ENCODE measurements at places on chromosomes 4 and X. TPM values are rescaled to one million over a fixed set of nuclear protein-coding genes. Genes with fewer than 3 reads are reported as not detected.

DNA sequence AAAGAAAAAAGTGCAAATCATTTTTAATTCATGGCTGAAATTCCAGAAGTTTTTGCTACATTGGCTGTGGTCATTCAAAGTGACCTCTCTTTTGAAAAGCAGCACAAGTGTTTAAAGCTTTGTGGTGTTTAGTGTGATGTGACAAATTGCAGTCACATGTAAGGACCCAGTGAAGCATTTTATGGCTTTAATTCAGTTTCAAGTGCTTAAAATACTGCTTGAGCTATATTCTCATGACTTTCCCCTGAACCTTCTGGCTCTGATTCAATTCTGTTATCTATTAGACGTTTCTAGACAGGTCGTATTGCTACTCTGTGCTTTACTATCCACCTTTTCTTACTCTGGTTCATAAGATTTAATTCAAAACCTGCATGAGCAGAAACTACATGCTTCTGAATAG lies 105.8 kb downstream of the FAT4 start:
- no peak for DNase-seq

- DNase-seq, result no peak
Measured at GRCh38 chr4:27789773-27790172, 929.1 kb downstream of the STIM2 start.

DNA sequence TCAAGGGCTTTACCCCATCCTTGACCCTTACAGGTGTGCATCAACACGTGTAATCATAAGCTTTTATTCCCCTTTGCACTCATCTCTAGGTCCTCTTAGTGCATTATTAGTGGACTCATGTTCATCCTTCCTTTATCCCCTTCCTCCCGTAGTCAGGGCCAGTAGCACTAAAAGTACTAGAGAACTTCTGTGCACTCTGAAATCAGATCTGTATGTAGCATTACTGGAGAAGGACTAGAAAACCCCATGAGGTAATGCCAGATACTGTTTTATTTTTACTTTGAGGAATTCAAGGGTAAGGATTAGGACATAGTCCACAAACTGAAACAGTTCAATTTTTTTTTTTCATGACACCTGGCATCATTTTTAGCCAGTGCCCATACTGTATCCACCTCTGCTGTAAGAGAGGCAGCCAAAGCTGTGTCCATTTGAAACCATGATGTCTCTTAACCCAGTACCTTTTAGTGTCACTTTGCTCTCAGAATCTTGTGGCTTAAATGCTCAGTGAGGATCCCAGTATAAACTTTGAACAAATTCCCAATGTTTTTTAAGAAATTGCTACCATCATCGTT lies 134.7 kb downstream of the FNIP2 start:
- DNase-seq, result no peak

DNA sequence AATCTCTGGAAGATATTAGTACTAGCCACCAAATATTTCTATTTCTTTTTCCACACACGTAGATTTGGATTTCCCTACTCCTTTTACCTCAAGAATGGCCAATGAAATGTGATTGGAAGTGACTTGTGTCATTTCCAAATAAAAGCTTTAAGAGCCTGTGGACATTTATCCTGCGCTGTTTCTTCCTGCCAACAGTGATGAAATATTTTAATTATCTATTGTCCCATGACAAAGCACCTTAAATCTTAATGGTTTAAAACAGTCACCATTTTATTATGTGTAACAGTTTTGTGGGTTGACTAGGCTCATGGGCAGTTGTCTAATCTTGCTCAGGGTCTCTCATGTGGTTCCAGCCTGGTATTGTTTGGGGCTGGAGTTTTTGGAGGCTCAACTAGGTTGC lies 3.5 kb upstream of the PGRMC2 start:
- DNase-seq, result no peak

- DNase-seq, result no peak
Measured at GRCh38 chr4:130534651-130535050, 1438.7 kb downstream of the C4orf33 start.

GRCh38 chrX:131063613-131064012 lies 5.5 kb downstream of the ARHGAP36 start:
- DNase-seq, result no peak

GRCh38 chr4:74262522-74262921 lies 45.7 kb upstream of the EPGN start:
- DNase-seq, result no peak

DNA sequence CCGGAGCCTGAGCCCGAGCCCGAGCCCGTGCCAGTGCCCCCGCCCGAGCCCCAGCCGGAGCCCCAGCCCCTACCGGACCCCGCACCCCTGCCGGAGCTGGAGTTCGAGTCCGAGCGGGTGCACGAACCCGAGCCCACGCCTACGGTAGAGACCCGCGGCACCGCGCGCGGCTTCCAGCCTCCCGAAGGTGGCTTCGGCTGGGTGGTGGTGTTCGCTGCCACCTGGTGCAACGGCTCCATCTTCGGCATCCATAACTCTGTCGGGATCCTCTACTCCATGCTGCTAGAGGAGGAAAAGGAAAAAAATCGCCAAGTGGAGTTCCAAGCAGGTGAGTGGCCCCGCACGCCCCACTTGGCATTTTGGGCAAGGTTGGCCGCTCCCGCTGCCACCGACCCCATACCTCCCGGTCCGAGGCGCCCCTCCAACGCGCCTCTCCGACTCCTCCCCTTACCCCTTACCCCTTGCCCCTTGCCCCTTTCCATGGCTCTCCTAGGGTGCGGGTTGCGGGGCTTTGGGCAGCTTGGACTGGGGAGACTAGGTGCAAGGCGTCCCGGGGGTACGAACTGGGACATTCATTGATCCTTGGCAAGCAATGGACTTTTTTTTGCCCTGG lies 553 bp downstream of the SLC16A2 start:
- DNase-seq, result no peak

DNA sequence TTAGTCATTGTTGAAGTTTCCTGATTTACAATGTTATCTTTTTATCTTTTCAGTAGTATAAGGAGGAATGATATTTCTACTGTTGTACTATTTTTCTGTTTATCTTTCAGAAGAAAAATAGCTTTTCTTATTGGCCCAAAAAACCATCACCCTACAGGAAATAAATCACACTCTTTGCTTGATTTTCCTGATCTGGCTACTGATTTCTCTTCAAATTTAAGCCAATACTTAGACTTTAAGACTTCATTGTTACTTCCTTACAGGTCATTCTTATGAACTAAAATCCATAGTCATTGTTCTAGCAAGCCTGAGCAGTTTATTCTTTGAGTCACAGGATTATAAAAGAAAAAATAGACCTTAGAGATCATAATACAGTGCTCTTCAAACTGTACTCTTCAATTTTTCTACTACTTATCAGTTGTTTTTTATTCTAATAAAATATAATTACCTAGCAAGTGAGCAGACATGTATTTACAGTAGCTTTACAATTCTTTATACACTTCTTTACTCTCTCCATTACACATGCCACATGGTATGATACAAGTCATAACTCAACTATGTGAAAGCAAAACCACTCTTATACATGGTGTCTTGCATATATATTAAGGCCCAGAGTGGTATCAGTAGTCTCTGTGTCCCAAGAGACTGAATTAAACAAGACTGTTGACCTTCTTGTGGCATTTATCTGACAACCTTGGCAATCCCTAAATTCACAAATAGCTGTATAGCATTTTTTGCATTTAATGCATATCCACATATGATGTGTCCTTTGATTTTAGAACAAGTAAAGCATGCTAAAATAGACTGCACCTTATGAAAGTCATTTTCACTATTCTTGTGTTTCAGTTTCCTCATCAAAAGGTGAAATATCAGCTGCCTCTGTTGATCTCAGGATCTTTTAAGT lies 47.9 kb downstream of the TET2 start:
- DNase-seq, result no peak

DNA sequence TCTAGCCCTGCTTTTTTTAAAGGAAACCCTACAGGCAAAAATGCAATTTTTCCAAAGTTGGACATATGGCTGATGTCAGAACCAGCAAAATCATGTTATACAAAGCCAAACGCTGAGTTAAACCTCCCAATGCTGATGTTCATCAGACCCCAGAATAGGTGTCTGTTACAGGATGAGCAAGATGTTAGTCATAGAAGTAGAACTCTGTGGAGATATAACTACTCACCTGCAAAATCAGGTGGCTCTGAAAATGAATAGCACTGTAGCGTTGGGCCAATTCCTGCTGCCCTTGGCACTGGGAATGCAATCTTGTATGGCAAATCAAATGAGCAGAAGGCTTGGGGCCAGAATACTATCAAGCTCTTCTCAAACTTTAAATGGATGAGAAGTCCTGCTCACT lies 634.1 kb downstream of the RPA4 start:
- DNase-seq, result no peak

The XG gene
- total RNA-seq, result 14.4 TPM

The DDX53 gene
- not detected for total RNA-seq

The VSIG4 gene
- total RNA-seq, result 90.0 TPM

The UVSSA gene
- 22.9 TPM for total RNA-seq

The PPBP gene
- total RNA-seq, result 2.0 TPM

The SYTL5 gene
- total RNA-seq, result 0.80 TPM

The CLTRN gene
- total RNA-seq, result not detected

All from breast epithelium (tissue), 4 donors.